NCI-H2081 treated with DMSO at 0.1 percent for 48 hours (cell line): ENCODE measurements at places on chromosomes 7 and 10.

DNA sequence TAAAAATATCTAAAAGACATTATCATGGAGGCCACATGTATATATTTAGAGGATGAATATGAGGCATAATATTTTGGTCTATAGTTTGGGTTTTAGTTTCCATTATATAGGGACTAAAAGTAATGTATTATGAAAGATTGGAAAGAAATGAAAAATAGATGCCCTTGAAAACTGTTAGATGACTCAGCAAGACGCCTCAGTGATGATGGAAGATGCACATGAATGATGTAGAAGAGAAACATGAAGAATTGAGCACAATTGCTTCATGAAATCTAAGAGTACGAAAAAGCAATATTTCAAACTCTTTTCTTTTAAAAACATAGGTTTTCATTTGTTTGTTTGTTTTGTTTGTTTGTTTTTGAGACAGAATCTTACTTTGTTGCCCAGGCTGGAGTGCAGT lies 89.8 kb downstream of the ARL4A start:
- DNase-seq = no peak

DNA sequence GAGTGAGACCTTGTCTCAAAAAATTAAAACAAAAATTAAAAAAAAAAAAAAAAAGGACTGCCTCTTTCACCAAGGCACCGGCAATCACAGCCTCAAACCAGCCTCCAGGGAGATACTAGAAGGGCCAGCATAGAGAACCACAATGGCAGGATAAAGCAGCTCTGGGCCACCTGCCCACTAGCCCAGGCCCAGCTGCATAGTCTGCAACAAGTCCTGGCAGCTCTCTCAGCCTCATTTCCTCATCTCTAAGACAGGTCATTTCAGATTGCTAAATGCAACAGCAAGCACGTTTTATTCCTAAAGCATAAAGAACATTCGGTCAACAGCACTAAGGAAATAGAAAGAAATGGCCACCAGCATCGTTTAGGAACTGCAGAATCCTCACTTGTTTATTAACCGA lies 28.8 kb downstream of the XPNPEP1 start:
- DNase-seq = no peak

GRCh38 chr7:88201305-88201704 lies 18.5 kb downstream of the SRI start:
- no peak for DNase-seq

DNA sequence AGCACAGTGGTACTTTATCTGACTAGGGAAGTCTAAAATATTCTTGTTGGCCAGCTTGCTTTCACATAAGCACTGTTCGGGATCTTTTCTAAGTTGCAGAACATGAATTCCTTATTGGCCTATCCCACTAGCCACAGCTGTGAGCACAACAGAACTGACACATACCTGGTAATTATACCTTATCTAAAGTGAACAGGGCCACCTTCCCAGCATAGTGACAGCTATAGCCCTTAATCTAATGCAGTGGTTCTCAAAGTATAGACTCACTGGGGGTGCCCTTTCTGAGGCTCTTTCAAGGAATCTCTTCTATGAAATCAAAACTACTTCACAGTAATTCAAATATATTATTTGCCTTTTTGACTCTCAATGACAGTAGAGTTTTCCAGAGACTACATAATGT lies 184.7 kb upstream of the KAT6B start:
- DNase-seq = no peak

GRCh38 chr10:33376976-33377657 lies 42.6 kb upstream of the NRP1 start:
- DNase-seq = no peak

DNA sequence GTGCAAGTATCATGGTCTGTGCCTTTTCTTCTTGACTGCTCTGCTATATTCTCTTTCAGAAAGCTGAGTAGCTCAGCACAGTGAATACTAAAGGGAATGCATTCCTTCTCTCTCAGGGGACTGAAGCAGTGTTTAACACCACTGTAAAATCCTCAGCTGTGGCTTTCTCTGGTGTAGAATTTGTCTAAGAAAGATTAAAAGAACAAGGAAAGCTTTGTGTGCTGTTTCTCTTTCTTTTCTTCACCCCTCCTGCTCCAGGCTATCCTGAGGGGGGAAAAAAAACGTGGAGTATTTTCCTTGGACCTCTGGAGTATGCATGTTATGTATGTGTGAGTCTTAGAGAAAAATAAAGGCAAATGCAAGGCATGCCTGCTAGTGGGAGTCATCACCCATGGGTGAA lies 383.9 kb downstream of the AUTS2 start:
- no peak for DNase-seq

DNA sequence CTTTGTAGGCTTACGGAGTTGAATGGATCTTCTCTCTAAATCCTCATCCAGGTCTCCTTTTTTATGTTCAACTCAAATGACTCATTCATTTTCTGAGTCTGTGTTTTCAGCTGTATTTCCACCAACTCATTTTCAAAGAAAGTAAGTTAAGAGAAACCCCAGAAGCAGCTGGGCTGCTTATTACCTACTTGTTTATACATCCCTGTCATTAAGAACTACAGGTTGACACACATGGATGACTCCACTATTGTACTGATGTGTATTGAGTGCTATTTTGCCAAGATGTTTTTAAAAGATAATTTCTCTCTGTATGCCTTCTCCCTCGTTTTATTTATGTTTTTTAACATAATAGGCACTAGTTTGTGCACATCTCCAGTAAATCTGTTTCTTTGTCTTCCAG lies 41.9 kb downstream of the DGKI start:
- peak; percentile 38 for DNase-seq

GRCh38 chr7:104945599-104945956 lies 68.4 kb upstream of the KMT2E start:
- DNase-seq = no peak

GRCh38 chr7:37765872-37766525 lies 82.4 kb upstream of the NME8 start:
- no peak for DNase-seq

DNA sequence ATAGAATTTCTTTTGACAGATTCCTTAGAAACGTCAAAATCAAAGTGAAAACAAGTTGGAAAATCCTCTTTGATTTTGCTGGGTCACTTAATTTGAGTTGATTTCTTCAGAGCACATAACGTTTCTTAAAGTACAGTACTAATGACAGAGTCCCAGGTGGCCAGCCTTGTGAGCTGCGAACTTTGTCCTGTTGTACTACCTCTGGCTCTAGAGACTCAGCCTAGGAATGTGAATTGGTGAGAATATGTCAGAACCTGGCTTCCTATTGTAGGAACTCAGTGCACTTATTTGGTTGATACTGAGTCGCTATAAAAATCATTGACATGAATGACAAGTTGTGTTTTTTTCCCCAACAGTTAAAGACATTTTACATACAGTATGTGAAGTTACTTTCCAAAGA lies 20.2 kb downstream of the SDK1 start:
- no peak for DNase-seq

GRCh38 chr10:46232666-46233065 lies 54.1 kb upstream of the ANTXRL start:
- no peak for DNase-seq

DNA sequence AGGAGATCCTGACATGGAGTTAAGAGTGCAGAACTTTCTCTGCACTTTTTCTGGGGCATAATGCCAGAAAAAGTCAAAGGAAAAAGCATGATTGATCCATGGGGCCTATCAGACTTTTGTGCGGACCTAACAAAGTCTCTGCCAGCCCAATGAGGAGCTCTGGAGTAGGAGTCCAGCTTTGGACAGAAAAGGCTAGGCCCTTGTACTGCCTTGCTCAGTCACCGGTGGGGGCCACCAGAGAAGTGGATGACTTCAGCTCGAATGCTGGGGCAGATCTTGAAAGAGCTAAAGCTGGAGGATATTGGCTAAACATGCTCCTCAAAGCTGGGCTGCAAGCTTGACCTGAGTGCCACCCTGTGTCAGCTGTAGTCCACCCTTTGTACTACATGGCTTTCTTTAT lies 2.8 kb upstream of the ZC3HAV1 start:
- no peak for DNase-seq

- no peak for DNase-seq
These were observed 26.6 kb upstream of the ASCC1 start for GRCh38 chr10:72242675-72243074.

DNA sequence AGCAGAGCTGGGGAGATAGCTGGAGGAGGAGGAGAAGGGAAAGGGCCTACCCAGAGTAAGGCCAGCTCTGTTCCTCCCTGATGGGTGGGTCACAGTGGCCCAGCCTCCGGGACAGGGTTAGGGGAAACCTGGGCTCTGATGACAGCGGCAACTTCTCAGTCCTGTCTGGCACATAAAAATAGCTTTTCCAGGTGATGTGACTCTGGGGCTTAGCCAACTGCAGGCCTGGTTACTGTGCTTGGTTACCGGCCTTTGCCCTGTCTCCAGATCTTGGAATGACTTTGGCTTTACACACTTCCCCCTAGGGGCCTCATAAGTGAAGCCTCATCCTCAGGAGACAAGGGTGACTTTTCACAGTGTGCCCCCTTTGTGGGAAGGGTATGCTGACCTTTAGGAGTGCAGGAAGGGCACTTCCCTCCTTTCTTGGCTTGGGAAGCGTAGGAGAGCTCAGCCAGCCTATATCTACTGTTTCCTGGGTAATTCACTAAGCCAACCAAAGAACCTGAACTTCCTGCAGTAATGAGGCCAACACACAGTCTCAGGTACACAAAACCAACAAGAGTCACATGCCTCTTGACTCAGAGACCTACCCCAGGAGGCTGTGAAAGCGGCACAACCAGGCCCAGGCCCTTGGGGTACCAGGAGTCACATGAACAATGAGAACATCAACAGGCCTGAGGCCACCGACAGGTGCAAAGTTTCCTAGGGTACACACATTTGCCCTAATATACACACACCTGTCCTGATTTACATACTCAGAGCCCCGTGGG lies 11.7 kb upstream of the HILPDA start:
- peak; percentile 69 for DNase-seq

- no peak for DNase-seq
These were observed 73.1 kb upstream of the PTER start for GRCh38 chr10:16363741-16364140.

GRCh38 chr10:22053048-22053447 lies 49.5 kb upstream of the DNAJC1 start:
- no peak for DNase-seq

GRCh38 chr10:103192089-103192450 lies 1.0 kb downstream of the NT5C2 start:
- DNase-seq = no peak

- no peak for DNase-seq
These were observed 51.8 kb downstream of the CAV1 start for GRCh38 chr7:116576350-116577319.

DNA sequence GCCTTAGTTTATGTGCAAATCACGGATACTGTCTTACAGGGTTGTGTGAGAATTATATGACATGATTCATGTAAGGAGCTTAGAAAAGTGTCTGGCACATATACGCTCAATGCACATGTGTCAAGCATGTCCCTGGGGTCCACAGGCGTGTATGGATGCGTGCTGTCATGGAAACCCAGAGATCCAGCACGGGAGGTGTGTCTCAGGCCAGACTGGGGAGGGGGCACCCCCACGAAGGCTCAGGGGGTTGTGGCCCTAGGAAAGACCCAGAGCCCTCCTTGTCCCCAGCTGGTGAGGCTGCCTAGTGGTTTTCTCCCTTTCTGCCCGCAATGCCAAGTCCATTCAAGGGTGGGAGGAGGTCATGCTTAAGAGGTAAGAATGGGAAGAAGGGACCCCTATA lies 9.1 kb downstream of the BTBD16 start:
- DNase-seq = no peak

- DNase-seq = no peak
These were observed 338.8 kb upstream of the SHH start for GRCh38 chr7:156151078-156151477.

DNA sequence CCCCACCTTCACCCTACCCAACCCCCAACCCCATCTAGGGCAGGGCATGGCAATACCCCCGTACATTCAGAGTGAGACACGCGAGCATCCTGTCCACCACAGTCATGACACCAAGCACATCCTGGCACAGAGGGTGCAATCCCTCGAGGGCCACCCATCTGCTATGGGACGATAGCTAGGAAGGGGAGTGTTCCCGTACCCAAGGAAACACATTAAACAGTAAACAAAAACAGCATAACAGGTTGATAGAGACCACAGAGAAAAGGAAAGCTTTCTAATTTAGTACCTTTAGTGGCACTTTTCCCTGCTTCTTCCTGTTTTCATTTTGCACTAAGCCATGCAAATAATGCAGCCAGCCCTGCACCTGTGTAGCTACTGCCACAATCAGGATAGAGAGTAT lies 2.3 kb upstream of the SMKR1 start:
- DNase-seq = no peak

DNA sequence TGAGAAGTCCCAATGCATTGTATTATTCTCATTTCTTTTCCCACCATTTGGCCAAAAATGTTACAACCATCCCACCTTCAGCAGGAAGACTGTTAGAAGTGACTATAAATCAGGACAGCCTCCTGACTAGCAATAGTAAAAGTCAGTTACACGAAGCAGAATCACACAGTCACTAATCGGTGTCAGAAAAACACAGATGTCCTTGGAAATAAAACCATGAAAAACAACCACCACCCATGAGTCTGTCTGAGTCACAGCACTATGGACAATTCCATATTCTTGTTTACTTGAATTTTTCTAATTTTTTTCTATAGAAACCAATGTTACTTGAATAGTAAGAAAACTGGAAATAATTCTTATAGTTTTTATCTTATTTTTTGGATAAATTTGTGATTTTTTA lies 81.9 kb upstream of the FRMD4A start:
- no peak for DNase-seq

GRCh38 chr10:73439055-73439454 lies 5.7 kb upstream of the MSS51 start:
- no peak for DNase-seq

DNA sequence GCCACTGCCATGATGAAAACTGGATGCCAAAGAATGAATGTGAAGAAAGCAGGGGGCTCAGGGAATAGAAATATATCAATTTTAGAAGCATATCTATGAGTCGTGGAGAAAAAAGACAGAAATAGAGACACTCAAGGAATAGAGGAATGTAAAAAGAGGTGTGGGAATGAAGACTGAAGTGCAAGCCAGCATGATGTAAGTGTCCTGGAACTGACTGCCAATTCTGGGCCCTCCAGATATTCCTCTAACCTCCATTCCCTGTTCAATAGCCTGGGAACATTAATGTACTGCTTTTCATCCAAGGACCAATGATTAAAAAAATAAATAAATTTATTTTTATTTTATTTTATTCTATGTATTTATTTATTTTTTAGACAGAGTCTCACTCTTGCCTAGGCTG lies 40.6 kb downstream of the NEBL start:
- no peak for DNase-seq

- no peak for DNase-seq
These were observed 24.0 kb downstream of the COL26A1 start for GRCh38 chr7:101386558-101387231.

- DNase-seq = no peak
These were observed 126.3 kb upstream of the SEC61G start for GRCh38 chr7:54885285-54885684.

- no peak for DNase-seq
These were observed 939 bp upstream of the VAX1 start for GRCh38 chr10:117138838-117139580.
